ENCODE measurements at places on chromosomes 3 and 15.

GRCh38 chr15:67592245-67592644, 49.7 kb downstream of the MAP2K5 start:
- DNase-seq, result no peak

DNA sequence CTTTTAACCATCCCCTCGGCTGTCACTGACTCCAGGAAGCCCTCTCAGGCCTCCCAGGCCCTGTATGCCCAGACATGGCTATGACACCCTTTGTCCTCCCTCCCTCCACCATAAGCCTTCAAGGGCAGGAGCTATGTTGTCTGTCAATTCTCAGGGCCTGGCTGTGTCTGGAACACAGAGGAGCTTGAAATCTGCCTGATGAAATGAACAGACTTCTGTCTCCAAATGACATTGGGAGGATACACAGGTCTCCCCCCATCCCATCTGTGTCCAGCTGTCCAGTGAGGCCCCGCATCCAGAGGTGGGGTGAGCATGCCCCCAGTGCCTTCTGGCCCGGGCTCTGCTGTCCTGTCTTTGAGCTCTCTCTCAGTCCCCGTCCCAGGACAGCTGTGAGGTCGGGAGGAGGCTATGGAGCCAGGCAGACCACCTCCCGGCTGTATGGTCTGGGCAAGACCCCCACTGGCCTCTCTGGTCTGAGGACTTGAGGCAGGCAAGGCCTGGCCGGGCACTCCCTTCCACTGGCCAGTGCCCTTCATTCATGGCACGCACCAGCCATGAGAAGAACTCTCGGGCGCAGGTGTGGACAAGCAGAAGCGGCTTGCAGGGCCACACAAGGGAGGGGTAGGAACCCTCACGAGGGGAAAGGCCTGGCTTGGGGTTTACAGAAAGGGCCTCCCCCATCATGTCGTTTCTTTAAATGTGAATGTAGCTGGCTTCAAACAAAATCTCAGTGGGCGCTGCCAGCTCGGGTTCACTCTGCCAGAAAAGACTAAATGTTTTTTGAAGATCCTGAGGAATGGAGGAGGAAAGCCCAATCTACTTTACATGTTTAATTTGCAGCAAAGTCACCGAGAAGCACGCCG, 38.9 kb downstream of the PCSK6 start:
- DNase-seq, result no peak

DNA sequence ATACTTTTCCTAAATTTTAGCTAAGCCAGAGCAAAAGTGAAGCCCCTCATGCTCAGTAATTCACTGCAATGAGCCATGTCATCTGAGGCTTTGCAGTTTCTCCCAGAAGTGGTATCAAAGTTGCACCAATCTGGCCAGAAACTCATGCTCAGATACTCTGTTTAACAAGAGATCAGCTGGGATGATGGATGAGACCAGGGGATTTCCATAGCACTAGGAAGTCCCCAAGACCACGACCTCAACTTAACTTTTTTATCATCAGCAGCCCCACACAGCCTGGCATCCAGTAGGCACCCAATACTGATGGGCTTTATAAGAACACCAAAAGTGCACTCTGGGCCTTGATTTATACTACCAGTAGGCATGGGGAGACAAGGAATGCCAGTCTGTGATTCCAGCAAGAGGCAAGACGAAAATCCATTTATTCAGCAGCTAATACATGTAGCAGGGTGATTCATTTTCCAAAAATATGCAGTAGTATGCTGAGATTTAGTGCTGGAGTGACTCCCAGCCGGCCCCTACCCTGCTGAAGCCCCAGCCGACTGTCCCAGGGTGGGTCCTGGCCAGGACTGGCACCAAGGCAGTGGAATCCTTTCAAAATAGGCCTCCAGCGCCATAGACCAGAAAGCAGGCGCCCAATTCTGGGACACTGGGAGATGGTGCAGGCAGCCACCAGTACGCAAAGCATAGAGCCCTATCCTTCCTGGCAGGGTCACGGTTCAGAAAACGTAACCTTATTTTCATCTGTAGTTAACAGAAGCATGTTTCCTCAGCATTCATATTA, 612 bp upstream of the LDHAL6B start:
- no peak for DNase-seq

DNA sequence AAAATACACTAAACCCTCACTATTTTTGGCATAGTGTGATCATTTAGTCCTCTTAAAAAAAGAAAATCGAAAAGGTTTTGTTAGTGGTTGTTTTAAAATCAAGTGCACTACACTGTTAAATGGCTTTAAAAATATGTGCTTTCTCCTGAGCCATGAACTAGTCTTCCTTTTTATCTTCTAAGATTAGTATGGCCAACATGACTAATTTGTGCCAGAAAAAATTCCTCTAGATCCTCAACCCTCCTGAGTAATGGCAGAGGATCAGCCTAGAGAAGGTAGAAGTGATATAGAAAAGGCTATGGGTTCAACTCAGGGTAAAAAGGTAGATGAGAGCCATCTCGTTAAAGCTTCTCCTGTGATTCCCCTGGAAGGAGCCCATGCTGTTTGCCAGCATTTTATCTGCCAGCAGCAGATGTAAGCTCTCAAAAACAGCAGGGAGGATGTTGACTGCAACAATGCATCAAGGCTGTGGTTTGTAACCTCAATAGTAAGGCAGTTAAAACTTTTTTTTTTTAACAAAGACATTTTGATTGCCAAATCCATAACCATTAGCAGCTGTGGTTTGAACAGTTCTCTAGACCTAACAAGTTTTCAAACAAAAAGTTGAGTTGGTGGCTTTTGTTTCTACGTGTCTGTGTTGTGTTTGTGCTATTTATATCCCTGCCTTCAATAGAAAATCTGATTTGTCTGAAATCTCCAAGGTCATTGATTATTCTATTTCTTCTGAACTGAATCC, 30.2 kb upstream of the ZNF609 start:
- DNase-seq, result no peak

DNA sequence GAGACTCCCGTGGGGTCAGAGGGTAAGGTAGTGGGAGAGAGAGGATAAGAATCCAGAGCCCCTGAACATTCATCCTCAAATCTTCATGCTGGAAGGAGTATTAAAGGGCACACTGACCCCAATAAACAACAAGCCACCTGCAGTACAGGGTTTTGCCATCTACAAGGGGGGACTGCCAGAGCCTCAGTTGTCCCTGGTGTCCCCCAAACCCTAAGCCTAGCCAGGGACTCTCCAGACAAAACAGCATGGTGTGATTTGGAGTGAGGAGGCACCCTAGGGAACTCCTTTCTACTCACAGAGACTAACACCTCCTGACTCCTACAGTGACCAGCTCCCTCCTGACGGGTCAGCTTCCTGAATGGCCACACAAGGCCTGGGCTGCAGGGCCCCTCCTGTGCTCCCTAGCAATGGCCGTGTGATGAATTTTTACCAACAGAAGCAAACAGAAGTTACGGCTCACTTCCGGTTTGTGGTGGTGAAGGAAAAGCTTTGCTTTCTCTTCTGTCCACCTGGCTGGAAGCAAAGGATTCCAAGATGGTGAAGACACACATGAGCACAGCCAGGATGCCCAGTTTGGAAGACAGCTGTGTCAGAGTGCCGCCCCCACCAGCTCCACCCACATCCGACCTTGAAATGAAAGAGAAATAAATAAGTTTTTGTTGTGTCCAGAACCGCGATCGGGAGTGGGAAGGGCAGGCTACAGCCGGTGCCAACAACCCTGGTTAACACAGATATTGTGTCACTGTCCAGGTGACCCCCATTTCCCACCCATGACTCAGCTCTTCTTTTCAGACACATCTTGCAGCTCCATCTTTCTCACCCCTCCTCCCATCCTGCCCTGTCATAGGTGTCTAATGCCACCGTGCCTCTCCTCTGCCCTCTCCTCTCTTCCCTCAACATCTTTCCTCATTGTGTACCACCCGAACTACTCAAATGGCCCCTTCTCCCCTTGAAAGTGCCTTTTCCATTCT, 69.6 kb upstream of the ATP13A3 start:
- DNase-seq, result no peak

DNA sequence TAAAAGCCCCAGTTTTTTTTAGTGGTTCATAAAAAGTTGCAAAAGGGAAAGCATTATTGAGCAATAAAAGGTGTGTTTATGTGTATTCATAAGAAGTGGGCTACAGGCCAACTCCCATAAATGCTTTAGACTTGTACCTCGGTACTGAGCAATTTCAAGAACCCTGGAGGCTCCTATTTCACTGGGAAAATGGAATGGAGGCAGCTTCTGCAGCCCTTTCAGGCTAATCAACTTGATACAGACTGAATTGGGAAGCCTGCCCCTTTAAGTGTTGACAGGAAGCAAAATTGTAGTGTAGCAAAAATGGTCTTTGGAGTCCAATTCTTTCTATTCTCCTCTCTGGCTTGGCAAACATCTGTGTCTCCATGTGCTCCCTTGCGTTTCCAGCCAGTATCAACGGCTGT, 118.8 kb downstream of the ECT2 start:
- no peak for DNase-seq

- DNase-seq, result no peak
Measured at GRCh38 chr15:51198701-51199232, 104.1 kb upstream of the TNFAIP8L3 start.

- DNase-seq, result no peak
Measured at GRCh38 chr3:50364573-50365079, 5.3 kb upstream of the TMEM115 start.

DNA sequence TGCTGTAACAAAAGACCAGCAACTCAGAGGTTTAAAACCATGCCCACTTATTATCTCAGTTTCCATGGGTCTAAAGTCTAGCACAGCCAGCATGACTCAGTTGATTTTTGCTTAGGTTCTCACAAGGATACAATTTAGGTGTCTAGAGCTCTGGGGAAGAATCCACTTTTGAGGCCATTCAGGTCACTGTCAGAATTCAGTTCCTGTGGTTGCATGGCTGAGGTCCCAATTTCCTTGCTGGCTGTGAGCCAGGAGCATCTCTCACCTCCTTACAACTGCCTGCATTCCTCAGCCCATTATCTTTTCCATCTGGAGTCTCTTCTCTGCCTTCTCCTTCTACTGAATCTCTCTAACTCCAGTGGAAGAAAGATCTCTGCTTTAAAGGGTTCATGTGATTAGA, 240.5 kb upstream of the CFAP20DC start:
- no peak for DNase-seq

DNA sequence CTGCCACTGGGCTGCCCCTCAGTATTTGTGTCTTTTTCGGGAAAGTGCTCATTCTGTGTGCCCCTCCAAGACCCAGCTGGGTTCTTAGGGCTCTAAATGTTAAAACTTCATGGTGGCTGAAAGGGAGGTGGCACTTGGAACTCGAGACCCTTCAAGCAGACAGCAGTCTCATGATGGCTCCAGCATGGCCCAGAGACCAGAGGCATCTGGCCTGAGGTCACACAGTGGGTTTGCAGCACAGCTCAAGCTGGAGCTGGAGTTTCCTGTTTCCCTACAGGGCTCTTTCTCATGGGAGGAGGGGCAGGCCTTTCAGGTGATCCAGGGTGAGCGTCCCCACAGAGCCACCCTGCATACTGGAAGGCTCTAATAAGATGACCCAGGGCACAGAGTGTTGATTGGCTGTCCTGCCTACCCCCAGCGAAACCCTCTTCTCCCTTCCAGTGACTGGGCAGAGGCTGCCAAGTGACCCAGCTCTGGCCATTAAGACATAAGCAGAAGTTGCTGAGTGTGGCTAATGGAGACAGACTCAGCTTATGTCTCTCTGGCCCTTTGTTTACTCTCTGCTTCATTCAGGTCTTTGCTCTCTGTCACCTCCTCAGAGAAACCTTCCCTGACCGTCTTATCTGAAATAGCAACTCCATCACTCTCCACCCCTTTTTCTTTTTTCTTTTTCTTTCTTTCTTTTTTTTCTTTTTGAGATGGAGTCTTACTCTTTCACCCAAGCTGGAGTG, 166.6 kb upstream of the SMAD3 start:
- no peak for DNase-seq

GRCh38 chr3:49873623-49874022, 3.9 kb upstream of the CAMKV start:
- no peak for DNase-seq

GRCh38 chr3:22371607-22372291, 620.7 kb upstream of the ZNF385D start:
- no peak for DNase-seq

DNA sequence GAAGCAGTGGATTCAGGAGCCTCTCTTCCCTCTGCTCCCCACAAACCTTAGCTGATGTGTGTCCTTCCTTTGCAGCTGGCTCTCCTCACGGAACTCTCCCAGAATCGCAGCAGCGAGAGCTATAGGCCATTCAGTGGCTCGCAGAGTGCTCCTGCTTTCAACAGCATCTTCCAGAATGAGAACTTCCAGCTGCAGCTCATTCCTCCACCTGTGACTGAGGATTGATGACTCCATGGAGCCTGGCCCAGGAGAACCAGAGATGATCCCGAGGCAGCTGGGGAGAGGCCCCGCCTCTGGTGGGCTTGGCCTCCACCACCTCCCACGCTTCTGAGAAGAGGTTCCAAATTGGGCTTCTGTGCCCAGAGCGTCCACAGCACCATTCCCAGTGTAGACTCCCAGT, 101.1 kb downstream of the C3orf70 start:
- no peak for DNase-seq

GRCh38 chr3:111859974-111860859, 1.2 kb downstream of the PHLDB2 start:
- DNase-seq, result peak; percentile 10

- no peak for DNase-seq
Measured at GRCh38 chr3:123048480-123049237, 18.2 kb upstream of the PDIA5 start.

DNA sequence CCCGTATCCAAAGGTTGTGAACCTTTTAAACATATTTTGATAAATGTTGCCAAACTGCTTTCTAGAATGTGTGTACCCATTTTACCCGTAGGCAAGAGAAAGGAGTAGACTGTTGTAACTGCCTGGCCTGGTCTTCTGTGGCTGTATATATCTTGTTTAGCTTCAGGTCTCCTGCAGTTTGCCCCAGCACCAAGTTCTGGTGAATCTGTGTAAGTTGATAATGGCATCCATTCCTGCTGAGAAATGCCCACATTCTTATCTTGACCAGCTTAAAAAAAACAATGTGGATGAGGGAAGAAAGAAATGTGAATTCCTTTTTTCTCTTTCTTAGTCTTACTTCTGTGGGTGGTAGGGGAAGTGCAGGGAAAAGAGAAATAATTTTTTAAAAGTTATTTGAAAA, 53.3 kb upstream of the TLE3 start:
- DNase-seq, result no peak

GRCh38 chr3:186247821-186248814, 113.9 kb downstream of the DGKG start:
- DNase-seq, result no peak

- DNase-seq, result no peak
Measured at GRCh38 chr3:41088882-41089281, 110.4 kb upstream of the CTNNB1 start.

DNA sequence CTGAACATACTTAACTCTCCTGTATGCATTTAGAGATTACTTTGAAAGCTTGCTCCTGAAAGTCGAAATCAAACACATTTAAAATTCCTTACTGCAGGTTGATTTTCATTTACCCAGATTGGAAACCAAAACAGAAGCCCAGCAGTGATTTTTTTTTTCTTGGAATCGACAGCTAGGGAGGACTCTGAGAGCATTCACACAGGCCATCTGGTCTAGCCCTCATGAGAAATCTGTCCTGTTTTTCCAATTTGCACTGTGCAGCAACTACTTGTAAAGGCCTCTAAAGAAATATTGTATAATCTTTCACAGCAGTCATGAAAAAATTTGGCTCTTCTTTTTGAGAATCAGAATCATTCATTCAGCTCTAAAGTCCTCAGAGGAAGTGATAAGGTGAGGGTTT, 179.2 kb downstream of the KCNAB1 start:
- no peak for DNase-seq
